Activated gamma-delta T cell (primary cell): ENCODE measurements at places on chromosomes 2 and 18.

GRCh38 chr2:176071330-176072291 is 12.2 kb downstream of the EVX2 start:
- DNase-seq = no peak

- no peak for DNase-seq
These were observed 60.6 kb downstream of the CYB5A start for GRCh38 chr18:74230922-74231714.

DNA sequence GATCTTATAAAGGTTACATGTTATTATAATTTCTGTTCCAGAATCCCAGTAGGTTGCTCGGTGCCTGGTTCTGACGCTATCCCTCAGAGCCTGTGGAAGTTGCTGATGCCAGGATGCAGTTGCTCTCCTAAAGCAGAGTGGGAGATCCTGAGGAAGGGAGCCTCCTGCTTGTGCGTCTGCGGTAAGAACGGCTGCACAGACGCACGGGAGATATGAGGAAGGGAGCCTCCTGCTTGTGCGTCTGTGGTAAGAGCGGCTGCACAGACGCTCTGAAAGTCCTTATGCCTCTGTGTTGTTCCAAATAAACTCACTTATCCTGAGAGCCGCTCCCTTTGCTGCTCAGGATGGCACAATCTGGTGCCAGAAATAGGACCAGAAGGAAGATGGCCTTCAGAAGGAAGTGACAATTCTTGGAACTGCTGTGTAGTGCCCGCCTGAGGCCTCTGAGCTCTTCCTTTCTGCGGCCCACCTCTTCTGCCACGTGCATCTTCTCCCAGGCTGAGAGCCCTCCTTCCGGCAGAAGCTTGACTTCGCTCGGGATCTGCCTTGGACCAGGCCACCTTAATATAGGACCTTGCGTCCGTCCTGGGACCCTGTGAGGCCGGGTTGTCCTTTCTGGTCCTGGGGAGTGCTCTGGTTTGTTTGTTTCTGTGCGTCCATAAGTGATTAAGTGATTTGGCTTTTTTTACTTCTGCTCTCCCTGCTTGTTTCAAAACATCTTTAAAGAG is 89.5 kb downstream of the RTP5 start:
- no peak for DNase-seq

DNA sequence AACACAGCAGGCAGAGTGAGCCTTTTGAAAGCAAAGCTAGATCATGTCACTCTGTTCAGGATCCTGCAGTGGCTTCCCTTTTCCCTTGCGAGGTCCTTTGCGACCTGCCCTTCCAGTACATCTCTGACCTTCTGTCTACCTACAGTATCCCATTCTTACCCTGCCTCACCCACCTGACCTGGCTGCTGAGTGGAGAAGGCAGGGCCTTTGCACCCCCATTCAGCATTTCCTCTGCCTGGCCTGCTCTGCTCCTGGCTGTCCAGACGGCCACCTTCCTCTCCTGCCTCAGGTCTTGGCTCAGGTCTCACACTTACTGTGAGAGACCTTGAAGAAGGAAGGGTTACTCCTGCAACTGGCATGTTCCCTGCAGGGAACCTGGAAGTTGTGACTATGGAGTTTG is 77.4 kb downstream of the MAPRE2 start:
- DNase-seq = no peak

DNA sequence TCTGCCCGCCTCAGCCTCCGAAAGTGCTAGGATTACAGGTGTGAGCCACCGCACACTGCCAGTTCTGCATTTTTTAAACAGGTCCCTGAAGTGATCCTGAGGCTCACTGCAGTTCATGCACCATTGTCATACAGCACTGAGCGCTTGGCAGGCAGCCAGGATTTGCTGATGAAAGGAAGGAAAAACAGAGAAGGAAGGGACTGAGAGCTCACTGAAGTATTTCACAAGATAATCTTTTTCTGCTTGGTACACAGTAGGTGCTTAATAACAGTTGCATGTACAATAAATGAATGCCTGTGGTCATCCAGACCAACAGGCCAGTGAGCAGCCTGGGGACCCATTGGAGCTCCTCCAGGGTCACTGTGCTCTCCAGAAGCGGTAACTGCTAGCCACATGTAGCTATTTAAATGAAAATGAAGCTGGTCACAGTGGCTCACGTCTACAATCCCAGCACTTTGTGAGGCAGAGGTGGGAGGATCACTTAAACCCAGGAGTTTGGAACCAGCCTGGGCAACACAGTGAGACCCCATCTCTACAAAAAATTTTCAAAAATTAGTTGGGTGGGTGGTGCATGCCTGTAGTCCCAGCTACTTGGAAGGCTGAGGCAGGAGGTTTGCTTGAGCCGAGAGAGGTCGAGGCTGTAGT is 33.1 kb upstream of the SMAD7 start:
- DNase-seq = no peak

DNA sequence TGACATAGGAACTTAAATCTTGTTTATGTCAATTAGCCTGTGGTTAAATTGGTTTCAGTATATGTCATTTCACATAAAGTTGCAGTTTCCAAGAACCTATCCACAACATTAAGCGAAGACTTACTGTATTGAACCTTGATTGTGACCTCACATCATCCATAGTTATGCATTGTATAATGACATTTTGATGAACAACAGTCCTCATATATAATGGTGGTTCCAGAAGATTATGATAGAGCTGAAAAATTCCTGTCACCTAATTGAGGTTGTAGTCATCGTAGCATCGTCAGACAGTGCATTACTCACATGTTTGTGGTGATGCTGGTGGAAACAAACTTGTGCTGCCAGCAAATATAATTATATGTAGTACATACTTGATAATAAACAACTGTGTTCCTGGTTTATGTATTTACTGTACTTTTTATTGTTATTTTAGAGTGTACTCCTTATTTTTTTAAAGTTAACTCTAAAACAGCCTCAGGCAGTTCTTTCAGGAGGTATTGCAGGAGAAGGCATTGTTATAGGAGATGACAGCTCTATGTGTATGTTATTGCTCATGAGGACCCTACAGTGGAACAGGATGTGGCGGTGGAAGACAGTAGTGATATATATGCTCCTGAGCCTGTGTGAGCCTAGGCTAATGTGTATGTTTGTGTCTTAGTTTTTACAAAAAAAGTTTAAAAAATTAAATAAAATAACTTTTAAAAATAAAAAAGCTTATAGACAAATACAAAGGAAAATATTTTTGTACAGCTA is 56.6 kb downstream of the UBE2E3 start:
- DNase-seq = no peak

- no peak for DNase-seq
These were observed 15.2 kb downstream of the ASXL3 start for GRCh38 chr18:33593261-33593660.

DNA sequence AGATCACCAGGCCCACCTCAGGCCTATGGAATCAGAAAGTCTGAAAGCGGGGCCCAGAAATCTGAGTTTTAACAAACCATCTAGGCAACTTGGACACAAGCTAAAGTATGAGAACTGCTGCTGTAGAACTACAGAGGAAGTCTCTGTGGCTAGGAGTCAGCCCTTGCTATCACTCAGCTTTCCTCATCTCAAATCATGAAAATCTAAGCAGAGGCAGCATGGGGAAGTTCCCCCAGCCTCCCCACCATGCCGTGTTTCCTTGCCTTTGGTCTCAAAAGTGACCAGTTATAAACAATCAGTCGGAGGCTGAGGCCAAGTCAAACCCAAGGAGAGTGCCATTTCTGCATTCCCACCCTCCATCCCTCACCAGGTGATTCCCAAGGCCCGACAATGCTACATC is 404.7 kb downstream of the BCL11A start:
- no peak for DNase-seq

GRCh38 chr2:188382107-188382506 is 90.4 kb downstream of the GULP1 start:
- no peak for DNase-seq

DNA sequence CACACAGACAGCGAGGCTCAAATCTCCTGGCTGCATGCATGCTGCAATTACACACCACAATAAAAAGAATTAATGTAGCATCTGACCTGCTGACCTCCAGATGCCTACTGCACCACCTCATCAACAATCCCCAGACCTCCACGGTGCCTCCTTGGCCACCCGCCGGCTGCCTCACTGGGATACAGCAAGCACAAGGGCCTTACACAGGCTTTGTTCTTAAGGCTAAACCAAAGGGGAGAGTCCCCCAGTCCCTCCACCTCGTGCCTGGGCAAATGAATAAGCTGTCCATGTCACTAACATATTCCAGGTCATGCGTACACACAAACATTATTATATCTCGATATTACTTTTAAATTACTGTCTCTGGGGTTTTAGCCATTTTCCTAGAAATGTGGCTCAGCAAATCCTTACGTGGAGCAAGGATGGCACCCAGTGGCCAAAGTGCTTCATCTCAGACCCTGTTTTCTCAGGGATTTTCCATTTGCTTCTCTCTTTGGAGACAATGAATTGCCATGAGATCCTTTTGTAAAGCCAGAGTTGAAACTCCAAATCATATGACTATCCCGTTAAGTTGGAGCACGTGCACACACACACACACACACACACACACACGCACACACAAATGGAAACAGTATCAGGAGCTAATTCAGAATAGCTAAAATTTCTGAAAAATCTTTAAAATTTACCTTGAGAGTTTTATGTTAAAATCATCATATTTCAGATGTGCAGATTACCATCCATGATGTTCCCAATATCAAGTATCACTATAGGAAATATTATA is 313.8 kb downstream of the PDE11A start:
- no peak for DNase-seq

DNA sequence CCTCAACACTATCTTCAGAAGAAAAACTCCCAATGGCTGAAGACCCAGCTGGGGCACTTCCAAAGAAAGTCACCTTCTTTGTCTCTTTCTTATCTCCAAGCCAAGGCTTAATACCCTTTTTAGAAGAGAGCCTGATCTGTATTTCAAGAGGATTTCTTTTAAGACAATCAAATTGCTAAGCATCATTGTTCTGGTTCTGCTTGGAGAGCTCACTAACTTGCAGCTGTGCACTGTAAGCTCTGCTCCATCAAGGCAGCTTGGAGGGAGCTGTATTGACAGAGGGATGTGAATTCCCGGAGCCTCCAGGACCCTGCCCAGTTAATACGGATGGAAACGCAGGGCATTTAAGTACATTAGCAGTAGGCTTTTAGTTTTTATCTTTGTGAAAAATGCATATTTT is 253.1 kb downstream of the TDRD15 start:
- no peak for DNase-seq

DNA sequence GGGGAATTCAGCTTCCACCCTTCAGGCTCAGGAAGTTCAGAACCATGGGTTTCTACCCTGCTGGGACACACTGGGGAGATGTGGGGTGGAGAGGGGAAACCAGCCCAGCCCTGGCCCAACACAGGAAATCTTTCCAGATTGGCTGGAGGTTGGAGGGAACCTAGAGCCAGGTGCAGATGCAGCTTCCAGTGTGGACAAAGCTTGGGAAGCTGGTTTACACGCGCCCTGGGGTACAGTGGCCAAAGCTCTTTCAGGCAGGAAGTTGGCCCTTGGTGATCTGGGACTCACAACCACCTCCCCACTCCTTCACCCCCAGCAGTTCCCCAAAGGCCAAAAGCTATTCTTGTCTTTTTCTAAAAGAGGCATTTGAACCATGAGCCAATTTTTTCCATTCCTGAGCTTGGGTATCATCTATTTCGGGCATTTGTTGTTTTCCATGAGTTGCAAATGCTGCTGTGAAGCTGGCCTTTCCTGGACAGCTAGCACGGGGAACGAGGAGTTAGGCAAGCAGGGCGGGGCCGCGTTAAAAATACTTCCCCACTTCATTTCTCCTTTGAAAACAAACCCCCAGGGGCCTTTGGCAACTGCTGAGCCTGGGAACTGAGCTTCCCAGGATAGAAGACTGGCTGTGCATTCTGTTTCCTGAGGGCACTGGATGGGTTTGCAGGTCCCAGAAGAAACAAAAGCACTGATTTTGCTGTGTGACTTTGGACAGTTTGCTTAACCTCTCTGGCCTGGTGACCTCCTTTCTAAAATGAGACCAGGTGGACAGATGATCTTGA is 3.1 kb upstream of the ARID5A start:
- no peak for DNase-seq

- DNase-seq = no peak
These were observed 91.6 kb upstream of the CTDP1 start for GRCh38 chr18:79587779-79588635.
